ENCODE measurements at places on chromosomes 1 and 21.

GRCh38 chr1:85867189-85867588 is 159.0 kb upstream of the ZNHIT6 start:
- no peak for DNase-seq

- no peak for DNase-seq
Observed at GRCh38 chr1:69090170-69090569, 477.6 kb upstream of the LRRC7 start.

DNA sequence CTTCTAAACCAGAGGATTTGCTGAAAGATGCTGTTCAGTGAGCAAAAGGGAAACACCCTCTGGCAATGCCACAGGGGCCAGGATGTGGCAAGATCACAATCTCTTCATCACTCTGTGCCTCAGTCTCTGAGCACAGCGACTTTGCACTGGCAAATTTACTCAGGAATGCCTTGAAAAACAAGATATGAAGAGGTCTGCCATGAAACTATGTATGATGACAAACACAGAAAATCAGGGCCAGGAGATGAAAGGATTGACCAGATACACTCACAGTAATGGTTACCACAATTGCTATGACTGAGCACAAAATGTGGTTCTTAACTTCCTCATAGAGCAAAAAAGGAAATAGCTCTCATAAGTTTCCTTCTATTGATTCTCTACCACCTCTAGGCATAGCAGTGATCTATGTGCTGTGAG is 5.8 kb downstream of the TTC13 start:
- peak; percentile 63 for DNase-seq

DNA sequence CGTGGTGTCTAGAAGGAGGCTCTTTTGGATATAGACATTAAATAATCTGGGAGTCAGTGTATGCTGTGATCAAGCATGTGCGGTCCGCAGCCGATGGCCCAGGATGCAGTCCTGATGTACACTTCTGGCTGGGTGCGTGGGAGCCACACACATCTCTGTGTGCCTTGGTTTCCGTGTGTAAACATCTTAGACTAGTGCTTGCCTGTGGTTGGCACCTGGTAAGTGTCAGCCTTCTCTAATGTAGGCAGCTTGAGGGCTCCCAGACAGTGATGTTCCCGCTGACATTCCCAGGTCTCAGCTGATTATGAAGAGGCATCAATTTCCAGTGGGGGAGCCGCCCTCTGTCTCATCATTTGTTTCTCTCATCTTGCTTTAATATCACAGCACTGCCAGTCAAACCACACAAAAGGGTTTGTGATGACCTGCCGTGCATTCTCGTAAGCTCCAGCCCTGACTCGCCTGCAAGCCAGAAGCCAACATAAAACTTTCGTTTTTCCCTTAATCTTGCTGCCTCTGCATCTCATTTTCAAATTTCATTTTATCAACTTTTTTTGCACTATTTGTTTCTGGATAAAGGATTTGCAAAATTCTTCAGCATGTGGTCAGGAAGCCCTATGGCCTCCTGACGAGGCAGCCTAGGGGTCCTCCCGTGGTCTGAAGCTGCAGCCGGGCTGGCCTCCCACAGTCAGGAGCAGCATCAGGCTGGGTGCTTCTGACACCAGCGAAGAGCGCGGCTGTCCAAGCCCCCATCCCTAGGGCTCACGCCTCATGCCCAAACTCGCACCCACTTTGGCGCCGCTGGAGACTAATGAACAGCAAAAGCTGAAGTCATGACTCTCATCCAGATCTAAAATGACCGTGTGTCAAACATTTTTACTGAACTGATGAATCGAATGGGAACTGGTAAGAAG is 28.1 kb downstream of the PDE9A start:
- no peak for DNase-seq

DNA sequence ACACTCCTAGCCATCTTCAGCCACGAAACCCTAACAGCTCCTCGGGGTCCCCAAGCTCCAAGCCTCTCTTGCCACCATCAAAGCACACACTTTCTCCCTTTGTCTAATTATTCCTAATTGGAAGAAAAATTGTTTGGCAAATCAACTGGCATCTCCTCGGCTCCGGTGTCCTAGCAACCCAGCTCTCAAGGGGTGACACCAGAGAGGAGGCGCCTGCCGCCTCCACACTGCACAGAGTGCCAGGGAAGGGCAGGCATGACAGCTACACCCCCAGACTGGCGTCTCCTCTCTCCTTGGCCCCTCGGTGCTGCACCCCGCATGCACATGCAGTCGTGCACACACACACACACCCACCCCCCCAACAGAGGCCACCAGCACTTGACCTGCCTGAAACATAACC is 18.2 kb upstream of the GJB5 start:
- DNase-seq: no peak

DNA sequence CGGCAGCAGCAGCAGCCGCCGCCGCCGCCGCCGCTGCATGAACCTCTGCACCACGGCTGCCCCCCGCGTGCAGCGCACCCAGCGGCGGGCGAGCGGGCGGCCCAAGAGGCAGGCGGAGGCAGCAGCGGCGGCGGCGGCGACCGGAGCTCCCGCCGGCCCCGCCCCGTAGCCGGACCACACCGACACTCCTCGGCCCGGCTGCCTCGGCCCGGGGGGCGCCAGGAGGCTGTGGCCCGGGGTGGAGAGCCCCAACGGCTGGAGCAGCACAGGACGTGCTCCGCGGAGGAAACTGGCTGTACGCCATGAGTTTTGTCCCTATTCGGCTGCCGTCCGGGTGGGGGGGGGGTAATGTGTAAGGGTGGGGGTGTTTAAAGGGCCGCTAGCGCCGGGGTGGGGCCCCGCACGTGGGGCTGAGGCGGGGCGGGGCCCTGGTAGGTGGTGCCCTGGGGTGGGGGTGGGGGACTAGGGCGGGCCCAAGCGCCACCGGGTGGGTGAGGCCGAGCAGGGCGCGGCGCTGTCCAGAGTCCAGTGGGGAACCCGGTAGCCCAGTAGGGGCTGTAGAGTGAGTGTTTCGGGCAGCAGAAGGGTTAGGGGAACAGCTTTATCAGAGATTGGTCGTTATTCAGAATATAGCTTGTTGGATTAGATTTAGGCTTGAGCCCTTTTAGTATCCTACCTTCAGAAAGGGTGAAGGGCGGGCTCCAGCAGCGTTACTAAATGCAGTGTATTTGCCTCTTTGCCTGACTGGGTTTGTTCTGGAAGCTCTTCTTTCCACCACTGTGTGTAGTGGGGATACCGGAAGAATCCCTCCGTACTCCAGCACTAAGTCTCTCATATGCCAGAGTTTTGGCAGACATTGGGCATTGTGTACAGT is at the start of gene FAM78B:
FAM78B (minus strand) TSS at position 304 of the 874 bp plus-strand sequence. CDS start 753 bp downstream, outside the sequence.
- DNase-seq: peak; percentile 74

- no peak for DNase-seq
Observed at GRCh38 chr1:167890400-167890799, 23.5 kb downstream of the ADCY10 start.

- no peak for DNase-seq
Observed at GRCh38 chr1:20830378-20830777, 43.3 kb upstream of the HP1BP3 start.

GRCh38 chr1:15803380-15803779 is 4.1 kb downstream of the UQCRHL start:
- no peak for DNase-seq

- DNase-seq: peak; percentile 18
Observed at GRCh38 chr1:21217812-21218596, 41.3 kb upstream of the EIF4G3 start.

DNA sequence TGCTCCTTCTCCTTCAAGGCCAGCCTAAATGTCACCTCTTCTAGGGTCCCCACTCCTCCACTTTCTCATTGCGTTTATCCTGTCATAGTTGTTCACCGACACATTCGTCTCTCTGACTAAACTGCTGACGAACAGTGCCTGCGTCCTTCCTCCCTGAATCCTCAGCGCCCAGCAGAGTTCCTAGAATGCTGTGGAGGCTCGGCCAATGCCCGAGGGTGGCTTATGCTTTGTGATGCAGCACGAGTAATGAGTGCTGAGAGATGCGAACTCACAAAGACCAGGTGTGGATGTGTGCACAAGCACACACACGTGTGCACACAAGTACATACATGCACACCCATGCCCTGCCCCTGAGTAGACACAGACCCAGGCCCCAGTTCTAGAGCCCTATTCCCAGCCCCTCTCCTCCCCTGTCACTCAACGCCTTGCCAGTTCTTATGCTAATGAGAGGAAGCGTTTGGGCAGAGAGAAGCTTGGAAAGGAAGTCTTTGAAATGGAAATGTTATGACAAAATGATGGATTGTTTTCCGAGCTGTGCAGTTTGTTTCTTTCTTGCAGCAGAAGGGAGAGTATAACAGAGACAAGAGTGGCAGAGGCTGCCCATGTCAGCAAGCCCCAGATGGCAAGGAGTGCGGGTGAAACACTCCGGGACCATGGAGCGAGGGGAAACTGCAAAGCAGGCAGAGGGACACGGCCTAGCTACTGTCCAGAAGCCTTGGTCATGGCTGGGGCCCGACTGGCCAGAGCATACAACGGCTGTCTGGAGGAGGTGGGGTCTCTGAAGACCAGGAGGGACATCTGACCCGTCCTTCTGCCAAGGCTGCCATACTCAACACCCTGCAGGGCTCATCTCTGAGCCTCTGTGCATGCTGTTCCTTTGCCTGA is 24.2 kb downstream of the KCNA10 start:
- no peak for DNase-seq

DNA sequence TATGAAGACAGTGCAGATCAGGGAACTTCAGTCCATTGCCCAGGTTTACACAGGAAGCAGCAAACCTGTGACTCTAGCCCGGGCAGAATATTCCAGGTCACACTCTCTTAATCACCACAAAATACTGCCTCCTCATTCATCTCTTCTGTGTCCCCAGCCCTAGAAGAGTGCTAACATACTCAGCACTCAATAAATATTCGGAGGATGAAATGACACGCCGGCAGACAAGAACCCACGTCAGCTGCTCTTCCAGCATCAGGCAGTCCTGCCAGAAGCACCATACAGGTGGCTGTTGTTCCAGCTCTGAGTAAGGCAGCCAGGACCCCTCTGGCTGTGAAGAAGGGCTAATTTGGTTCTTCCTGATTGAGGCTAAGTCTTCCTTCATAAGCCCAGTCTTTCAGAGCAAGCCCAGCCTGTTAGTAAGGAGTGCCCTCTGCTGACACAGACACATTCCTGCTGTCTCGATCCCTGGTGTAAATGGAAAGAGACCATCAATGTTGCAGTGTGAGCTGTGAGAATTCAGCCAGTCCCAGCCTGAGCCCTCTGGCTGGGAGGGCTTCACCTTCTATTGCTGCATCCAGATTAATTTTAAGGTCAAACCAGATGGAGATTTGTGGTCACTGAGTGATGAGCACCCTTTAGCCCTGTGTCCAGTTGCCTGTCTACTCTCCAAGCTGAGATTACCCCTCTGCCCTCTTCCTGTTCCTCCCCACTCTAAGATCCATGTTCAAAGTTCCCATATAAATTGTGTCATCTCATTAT is 45.0 kb upstream of the KIRREL1 start:
- DNase-seq: no peak

DNA sequence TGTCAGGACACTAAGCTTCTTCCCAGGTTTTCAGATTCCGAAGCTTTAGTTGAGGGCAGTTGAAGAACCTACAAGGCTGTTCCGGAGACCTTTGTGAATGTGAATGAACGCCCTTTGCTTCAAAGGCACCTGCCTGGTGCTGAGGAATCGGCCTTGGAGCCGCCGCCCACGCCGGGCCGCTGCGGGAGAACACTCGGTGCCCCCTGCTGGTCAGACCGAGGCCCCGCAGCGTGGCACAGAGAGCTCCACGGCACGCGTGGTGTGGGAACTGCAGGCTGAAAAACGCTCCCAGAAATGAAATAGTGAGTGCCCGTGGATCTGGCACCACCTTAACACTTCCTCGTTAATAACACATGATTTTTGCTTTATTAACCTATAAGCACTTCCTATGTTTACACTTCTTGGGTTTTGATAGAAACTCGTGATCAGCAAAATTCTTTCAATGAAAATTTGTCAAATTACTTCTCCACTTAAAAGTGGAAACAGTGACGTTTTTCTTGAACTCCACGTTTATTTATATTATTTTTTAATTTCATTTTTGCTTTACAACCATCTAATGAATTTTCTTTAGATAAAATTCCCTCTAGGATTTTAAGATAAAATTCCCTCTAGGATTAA is 460.6 kb downstream of the DSCAM start:
- peak; percentile 13 for DNase-seq

DNA sequence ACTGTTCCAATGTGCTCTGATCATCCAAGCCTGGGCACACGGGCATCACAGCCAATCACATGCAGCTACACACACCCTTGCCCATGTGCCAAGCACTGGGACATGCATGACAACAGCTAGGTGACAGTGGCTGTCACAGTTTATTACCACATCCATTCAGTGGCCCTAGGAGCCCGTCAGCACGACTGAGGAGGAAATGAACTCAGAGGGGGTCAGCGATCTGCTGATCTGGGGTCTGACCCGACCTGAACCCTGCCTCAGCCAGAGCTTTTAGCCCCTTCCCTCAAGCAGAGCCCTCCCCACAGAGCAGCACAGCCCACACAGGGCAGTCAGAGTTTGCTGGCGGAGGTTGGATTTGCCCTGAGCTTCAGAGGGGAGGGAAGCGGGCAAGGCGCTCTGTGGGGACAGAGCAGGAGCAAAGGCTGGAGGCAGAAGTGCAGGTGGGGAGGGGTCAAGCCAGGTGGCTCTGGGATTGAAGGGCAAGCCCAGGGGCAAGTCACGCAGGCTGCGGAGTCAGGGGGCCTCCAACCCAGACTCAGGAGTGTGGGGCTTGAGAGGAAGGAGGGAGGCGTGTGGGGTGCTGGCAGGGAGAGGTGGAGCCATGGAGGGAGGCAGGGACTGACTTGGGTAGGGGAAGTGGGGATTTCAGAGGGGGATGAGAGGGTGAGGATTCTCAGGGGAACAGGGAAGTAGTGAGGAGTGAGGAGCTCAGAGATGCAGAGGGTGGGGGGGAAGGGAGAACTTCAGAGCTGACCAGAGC is 10.4 kb downstream of the SH3BGRL3 start:
- DNase-seq: no peak

- no peak for DNase-seq
Observed at GRCh38 chr1:167752219-167752985, 30.6 kb downstream of the MPZL1 start.

GRCh38 chr21:44024887-44025353 is 12.8 kb downstream of the TRAPPC10 start:
- no peak for DNase-seq

GRCh38 chr1:157140063-157140588 is 1.9 kb upstream of the ETV3 start:
- no peak for DNase-seq

DNA sequence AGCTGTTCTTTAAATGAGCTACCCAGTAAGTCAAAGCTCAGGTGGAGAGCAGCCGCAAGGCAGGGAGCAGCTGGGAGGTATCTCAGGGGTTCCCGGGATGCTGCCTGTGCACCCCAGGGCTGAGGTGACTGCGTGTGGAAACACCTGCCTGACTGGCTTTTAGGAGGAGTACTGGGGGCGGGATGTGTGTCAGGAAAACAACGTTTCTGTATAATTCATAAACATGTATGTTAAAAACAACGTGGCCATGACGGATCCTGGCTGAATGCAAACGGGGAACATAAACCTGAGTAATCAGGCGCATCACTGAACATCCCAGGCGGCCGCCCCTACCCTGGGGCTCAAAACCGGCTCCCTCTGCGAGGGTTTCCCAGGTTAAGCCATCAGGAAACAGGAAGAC is 1.5 kb downstream of the C1orf159 start:
- DNase-seq: no peak

All from T-helper 1 cell (primary cell).